Activated naive CD4-positive, alpha-beta T cell treated with anti-CD3 and anti-CD28 coated beads, Interleukin-2, amount 10 ng/mL, durations not matched to agents 7 days and 5 days (primary cell): ENCODE measurements at places on chromosomes 2 and 18.
A peak's percentile ranks its signal among the peaks of the same experiment; 100 is the strongest.

DNA sequence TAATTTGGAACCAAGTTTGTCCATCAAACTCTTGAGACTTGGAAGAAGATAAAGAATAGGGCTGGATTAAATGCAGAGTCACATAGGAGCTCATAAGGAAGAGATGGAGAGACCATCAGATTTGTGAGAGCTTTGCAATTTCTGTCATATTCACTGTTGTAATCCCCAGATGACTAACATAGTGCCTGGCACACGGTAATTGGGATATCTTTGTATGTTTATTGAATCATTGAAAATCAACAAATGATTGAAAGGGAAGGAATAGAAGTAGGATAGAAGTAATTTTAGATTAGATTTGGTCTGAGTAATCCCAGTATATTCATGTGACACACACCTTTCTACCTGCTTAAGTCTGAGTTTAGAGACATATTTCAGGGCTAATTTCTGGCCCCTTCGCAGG is 75.4 kb downstream of the LCLAT1 start:
- DNase-seq: no peak

DNA sequence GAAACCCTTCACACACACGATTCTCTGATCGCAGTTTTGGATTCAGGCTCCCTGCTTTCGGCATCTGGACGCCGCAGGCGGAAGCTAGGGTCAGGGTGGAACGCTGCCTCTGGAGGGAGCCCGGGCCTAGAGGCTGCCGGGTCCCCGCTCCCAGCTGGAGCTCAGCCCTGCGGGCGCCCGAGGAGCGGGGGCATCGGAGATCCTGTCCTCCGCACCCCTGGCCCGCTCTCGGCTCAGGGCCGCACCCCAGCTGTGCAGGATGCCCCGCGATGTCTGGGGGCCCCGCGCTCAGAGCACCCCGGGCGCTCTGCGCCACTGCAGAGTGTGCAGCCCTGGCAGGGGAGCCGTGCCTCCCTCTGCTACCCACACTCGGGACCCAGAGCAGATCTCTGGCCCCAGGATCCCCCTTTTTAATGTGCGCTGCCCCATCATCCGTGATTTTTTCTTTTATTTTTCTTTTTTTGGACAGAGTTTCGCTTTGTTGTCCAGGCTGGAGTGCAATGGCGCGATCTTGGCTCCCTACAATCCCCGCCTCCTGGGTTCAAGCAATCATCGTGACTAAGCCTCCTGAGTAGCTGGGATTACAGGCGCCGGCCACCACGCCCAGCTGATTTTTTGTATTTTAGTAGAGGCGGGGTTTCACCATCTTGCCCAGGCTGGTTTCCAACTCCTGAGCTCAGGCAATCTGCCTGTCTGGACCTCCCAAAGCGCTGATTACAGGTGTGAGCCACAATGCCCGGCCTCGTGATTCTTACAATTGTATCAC is 54.8 kb upstream of the TUBA3E start:
- no peak for DNase-seq

DNA sequence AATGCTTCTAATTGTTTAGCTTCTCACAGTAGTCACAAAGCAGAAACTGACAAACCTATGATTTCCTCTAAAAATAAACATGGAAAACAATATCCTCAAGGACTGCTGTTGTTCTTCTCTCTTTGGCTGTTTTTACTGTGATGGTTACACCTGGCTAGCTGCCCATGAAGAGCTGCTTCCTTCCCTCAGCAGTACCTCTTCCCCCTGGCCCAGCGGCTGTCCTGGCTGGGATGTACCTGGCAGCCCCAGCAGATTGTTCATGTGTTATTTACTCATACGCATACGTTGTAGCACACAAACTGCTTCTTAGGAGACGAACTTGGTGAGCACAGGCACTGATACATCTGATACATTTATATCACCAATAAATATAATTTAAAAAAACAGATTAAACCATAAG is 27.4 kb downstream of the NEMP2 start:
- no peak for DNase-seq

- no peak for DNase-seq
Measured at GRCh38 chr2:65075605-65076344, 19.6 kb downstream of the CEP68 start.

DNA sequence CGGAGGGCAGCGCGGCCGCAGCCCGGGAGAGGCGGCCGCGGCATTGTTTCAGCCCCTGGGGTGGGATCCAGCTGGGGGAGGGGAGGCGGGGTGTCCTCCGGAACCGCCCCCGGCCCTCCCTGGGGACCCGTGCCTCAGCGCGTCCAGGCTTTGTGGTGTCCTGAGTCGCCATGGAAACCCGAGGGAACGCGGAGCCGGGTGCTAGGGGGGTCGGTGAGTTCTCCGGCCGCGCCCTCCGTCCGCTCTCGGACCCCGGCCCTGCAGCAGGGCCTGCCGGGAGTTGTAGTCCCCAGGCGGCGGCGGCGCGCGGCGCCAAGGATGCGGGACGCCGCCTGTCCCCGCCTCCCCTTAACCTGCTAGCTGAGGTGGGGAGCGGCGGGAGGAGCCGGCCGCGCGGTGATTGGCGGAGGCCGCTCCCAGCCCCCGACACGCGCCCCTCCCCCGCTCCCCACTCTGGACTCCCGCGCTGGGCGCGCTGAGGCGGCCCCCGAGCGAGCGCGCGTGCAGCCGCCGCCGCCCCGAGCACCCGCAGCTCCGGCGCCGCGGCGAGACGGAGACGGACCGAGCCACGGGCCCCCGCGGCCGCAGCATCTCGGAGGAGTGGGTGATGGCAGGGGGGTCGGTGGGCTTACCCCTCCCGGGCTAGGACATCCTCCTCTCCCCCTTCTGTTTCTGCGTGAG is at the start of gene DPYSL5:
TSS of gene DPYSL5 (plus strand) at position 478 of the 681 bp plus-strand sequence. CDS start 50,368 bp downstream, outside the sequence.
- peak; percentile 40 for DNase-seq

GRCh38 chr2:236870370-236870769 is 215.3 kb upstream of the COPS8 start:
- no peak for DNase-seq

GRCh38 chr18:36179562-36180355 is 7.5 kb upstream of the MOCOS start:
- DNase-seq: no peak

GRCh38 chr2:88469202-88470114 is 17.0 kb upstream of the FOXI3 start:
- DNase-seq: no peak

- DNase-seq: no peak
Measured at GRCh38 chr2:162457490-162457889, 113.6 kb downstream of the GCA start.

GRCh38 chr2:181958726-181959125 is 26.9 kb upstream of the PPP1R1C start:
- DNase-seq: no peak

GRCh38 chr2:204360218-204361007 is 184.9 kb upstream of the PARD3B start:
- no peak for DNase-seq

DNA sequence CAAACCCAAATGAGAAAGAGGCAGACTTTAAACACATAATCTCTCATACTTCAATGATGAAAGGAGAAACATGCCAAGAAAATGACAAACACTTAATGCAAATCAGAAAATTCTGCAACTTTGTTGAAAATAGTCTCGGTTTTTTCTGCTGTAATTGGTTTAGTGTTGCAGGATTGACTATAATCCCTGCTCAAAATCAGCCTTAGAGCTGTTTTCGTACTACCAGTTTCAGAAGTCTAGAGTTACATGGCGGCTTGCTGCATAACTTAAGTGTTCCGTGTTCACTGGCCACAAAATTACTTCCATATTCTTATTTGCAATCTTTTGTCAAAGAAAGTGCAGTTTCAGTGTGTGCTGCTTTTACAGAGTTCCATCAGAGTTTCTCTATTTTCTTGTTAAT is 48.9 kb upstream of the ITGAV start:
- DNase-seq: no peak

DNA sequence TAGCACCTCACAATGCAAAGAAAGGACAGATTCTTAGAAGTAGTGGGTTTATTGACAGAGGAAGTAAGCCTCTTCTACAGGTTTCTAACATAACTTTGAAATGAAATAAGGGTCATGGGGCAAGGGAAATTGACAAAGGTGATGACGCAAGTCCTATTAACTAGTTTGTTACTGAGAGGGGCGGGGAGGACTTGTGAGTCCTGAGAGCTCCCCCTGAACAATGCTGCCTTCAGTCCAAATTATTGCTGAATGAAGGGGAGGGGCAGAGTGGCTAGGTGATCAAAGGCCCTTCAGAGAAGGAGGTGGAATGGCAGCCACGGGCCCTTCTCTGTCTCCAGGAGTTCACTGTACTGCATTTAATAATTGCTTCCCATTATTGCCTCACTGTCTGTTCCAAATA is 390.0 kb downstream of the MEIS1 start:
- no peak for DNase-seq

- DNase-seq: peak; percentile 81
Measured at GRCh38 chr18:13375302-13376255, 157.0 kb downstream of the LDLRAD4 start.

DNA sequence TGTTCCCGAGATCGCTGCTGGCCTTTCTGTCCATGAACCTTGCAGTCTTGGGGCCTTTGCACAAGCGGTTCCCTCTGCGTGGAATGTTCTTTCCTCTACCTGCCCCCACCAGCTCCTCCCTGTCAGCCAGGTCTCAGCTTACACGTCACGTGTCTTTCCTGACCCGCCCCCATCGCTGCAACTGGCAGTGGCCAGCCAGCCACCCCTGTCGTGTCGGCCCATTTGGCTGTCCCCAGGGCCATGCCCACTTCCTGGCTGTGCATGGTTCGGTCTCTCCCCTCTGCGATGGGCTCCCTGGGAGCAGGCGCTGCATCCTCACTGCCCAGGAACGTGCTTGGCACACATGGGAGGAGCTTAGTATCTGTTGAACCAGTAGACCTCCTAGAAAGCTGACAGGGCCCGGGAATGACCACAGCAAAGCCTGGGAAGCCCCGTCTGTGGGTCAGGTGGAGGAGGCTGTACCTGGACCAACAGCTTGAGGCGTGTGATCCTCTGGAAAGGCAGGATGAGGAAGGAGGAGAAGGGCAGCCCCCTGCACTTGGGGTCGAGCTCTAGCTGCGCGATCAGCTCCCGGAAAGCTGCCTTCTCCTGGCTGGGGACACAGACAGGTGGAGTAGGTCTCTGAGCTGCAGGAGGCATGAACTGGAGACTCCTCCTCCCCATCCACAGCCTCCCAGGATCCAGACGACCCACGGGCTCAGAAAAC is 21.0 kb downstream of the SNORC start:
- no peak for DNase-seq

- no peak for DNase-seq
Measured at GRCh38 chr2:25894135-25894830, 16.0 kb upstream of the ASXL2 start.

DNA sequence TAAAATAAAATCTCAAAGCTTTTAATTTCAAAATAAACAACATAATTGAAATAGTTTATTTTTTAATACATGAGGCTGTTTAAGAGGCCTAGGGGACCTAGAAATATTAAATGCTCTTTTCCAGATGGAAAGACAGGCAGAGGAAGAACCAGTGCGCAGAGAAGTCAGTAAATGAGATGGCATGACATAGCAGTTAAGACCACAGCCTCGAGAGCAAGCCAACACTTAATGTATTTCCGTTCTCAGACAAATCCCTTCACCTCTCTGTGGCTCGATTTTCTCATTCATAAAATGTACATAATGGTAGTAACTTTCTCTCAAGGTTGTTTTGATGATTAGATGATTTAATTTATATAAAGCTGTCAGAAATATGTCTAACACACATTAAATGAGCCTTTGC is 405.1 kb upstream of the CWC22 start:
- DNase-seq: no peak

- peak; percentile 75 for DNase-seq
Measured at GRCh38 chr18:26547646-26548414, 523 bp downstream of the KCTD1 start.
